ENCODE measurements at places on chromosomes 16 and 17.

DNA sequence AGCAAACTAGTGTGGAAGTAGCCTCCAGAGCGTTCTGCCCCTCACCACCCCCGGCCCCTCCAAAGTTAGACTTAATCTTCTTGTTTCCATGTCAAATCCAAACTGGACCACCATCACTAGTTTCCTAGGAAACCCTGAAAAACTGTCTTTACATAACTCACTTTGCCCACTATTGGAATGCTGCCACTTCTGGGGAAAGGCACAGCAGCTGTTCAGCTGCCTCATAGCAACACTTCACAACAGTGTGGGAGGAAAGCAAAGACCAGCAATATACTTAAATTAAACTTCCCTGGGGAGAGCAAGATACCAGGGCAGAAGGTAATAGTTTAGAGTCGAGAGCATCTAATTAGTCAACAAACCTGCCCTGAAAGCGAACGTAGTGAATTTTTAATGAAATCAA lies 452.2 kb downstream of the KCNJ2 start:
- H3K4me3 ChIP-seq: no peak overlapping the region
- no peaks in the 10 kb centered on the region for H3K27me3 ChIP-seq
- peaks cover 5% of the 10 kb centered on the region for H3K4me1 ChIP-seq
- DNase-seq: no peak

DNA sequence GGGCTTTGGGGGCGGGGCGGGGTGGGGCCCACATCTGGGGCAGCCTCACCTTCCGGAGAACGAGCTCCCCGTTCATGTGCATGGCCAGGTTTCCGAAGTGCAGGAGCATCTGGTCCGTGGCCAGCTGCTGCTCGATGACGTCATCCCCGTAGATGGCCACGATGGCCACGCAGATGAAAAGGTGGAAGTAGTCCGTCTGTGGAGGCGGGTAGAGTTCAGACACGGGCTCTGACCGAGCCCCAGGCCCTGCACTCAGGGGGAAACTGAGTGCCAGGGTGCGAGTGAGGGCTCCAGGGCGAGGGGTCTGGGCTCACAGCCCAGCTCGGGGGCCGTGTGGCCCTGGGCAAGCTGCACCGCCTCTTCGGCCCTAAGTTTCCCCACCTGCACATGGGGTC lies 93.7 kb downstream of the TBC1D16 start:
- DNase-seq: peak; percentile 89
- peaks cover 7% of the 10 kb centered on the region for H3K4me1 ChIP-seq
- H3K27ac ChIP-seq: no peak overlapping the region
- H3K4me3 ChIP-seq: no peak overlapping the region
- H3K36me3 ChIP-seq: peaks cover 17% of the 10 kb centered on the region

DNA sequence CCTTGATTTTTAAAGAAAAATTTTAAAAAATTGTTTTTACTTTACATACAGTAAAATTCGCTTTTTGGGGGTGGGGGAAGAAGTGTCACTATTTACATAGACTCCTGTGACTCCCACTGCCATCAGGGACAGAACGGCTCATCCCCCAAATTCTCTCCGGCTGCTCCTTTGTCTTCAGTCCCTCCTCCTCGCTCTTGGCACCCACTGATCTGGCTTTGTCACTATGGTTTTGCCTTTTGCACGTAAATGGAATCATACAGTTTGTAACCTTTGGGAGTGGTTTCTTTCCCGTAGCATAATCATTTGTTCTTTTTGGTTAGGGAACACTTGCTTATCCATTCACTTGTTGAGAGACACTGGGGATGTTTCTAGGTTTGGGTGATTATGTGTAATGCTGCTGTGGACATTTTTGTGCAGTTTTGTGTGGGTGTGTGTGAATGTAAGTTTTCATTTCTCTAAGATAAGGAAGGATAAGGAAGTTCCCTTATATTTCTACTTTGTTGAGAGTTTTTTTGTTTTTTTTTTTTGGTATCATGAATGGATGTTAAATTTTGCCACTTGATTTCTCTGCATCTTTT lies 27.4 kb downstream of the RAB11FIP4 start:
- DNase-seq: no peak
- H3K4me3 ChIP-seq: no peak overlapping the region
- no peak overlapping the region for H3K27ac ChIP-seq
- H3K27me3 ChIP-seq: peaks cover 12% of the 10 kb centered on the region
- H3K4me1 ChIP-seq: peaks cover 2% of the 10 kb centered on the region

- H3K4me3 ChIP-seq: no peak overlapping the region
- H3K36me3 ChIP-seq: no peaks in the 10 kb centered on the region
- H3K4me1 ChIP-seq: no peaks in the 10 kb centered on the region
- peaks cover 71% of the 10 kb centered on the region for H3K27me3 ChIP-seq
- DNase-seq: peak; percentile 89
Measured at GRCh38 chr16:28062847-28063521, 530 bp downstream of the GSG1L start.

Measured in osteoblast (primary cell).